Central memory CD4-positive, alpha-beta T cell (primary cell): ENCODE measurements at places on chromosomes 2 and 18.

DNA sequence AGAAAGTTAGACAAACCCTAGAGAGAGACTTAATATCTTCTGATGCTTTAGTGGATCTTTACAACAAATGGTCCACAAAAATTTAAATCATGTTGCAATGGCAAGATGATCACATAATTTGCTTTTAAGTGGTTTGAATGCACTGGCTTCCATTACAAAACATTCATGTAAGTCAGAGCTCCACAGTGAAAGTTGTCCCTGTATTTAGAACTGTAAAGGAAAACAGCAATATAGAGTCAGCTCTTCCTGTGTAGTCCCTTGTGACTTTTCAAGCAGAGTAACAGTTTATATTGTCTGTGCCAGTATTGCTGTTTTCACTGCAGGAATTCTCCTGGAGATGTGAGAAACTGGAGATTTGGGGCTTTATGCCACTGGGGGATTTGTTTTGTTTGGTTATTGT, 77.7 kb downstream of the MEIS1 start:
- no peak for DNase-seq

- no peak for DNase-seq
Observed at GRCh38 chr2:221322741-221323140, 249.4 kb downstream of the EPHA4 start.

DNA sequence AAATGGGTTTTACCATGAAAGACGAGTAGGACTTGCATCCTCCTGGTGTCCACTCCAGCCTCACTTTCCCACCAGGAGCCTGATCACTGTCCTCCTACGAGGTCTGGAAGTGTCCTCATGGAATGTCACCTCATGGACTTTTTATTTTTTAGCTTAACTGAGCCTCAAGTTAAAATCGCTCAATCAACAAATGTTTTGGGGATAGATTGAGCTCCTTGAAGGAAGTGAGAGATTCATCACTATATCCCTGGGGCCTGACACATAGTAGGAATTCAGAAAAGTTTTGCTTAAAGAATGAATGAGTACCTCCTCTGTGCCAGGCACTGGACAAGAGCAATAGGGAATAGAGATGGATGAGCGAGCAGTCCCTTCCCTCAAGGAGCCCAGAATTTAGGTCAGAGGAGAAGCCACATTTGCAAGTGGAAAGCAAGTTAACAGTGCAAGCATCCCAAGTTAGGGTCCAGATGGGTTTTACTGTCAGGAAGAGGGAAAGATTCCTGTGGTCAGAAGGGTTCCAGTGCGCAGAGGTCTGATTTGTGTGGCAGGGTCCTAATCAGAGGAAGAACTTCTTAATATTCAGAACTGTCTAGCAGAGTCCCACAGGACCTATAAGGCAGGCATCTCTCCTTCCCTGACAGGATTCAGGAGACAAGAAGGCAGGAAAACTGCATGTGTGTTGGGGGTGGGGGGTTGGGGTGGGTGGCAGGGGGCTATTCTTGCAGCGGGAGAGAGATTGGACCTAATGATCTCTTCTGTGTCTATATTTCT, 67.0 kb downstream of the MYCN start:
- DNase-seq: no peak

DNA sequence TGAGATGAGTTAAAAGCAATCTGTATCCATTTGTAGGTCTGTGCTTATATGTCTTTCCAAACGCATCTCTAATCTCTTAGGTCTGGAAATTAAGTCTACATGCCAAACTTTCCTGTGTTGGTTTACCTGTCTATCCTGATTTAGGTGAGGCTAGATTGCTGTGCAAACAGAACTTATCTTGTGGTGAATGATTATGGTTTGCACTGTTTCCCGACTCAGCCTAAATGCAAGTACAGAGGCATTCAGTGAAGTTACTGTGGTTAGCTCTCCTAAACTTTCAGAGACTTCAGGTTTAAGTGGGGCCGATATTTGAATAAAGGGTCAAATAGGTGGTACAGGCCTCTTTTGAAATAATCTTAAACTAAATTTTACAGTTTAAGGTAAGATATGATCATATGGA, 103.5 kb downstream of the ICOS start:
- DNase-seq: no peak

DNA sequence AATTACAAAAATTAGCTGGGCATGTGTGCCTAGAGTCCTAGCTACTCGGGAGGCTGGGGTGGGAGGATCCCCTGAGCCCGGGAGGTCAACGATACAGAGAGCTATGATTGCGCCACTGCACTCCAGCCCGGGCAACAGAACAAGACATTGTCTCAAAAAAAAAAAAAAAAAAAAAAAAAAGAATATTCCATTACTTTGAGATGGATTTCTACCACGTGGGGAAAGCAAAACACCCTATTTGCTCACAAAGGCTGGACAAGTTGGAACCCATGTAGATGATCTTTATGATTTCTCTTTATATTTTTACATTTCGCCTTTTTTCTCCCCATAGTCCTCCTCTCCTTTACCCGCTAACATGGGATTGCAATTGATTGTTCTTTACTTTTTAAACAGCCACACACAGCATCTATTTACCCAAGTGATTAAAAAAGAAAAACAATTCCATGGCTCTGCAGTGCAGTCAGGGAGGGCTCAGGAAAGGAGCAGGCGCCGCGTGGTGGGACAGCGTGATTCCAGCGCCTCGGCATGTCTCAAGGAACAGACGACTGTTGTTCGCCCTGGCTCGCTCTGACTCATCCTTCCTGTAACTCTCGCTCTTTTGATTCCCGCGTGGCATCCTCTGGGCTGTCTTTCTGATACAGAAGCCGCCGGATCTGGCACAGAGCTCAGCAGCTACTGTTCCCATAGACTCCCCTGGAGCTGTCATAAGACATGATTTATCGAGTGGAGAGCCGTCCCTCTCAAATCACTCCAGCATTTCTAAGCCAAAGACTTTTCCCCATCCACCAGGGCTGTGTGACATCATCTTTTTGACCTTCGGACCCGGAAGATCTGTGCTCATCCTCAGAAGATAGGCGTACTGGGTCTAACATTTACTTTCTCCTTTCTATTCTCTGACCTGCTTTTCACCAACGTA, 230.4 kb upstream of the AGAP1 start:
- DNase-seq: no peak

- no peak for DNase-seq
Observed at GRCh38 chr2:216082117-216082711, 495 bp downstream of the TMEM169 start.

GRCh38 chr18:21605213-21605612, 4.7 kb upstream of the ESCO1 start:
- DNase-seq: no peak

GRCh38 chr2:20771299-20771698, 51.6 kb downstream of the LDAH start:
- DNase-seq: no peak

DNA sequence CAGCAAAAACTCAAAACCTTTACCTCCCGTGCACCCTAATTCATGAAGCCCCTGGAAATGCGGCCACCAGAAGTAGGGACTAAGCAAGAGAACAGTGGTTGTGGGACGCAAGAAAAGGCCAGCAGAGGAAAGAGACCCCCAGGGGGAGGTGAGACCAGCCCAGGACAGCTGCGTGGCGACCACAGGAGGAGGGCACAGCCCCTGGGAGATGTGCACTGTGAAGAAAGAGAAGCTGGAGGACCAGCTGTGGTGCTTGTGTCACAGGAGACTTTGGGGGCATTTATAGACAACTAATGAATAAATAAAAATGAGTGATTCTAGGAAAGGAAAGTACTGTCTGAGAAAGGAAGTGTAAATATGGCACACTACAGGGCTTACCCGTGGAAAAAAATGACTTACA, 263.8 kb downstream of the EIPR1 start:
- no peak for DNase-seq

DNA sequence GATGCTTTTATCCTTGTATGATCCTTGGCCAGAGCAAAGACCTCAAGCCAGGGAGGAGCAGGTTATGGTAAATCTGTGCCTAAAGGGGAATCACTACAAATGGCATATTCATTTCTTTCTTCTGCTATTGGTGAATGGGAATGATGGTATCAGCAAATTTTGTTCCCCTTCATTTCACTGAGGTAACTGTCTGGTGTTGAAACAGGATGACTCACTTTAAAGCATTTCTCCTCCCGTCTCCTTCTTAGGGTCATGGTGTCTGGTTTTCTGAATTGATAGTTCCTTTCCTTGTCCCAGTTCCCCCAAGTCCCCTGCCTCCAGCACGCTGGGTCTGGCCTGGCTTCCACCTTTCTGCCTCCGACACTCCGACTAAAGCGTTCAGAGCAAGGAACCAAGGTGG, 109.2 kb downstream of the MREG start:
- no peak for DNase-seq

- DNase-seq: no peak
Observed at GRCh38 chr2:120677696-120678247, 57.9 kb upstream of the GLI2 start.

DNA sequence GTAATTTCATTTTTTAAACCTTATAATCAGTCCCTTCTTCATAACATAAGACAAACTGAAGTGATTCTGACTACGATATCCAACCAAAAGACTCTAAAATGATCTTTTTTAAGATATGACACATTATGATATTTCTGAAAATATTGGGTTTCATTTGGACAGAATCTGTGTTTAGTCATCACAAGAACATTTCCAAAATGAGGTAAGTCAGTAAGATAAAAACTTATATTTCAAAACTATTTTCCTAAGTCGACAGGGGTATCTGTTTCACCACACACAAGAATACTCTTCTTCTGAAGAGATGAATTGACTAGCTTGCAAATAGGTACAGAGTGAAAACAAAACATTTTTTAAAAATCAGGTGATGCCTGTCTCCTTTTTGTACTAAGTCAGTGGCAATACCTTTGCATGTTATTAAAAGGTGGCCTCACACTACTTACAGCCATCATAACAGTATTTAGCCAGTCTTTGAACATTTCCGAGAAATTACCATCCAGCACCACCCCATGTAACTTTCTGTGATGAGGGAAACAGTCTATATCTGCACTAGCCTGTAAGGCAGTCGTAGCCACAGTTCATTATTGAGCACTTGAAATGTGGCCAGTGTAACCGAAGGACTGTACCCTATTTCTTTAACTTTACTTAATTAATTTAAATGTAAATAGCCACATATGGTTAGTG, 13.5 kb downstream of the STK39 start:
- no peak for DNase-seq

DNA sequence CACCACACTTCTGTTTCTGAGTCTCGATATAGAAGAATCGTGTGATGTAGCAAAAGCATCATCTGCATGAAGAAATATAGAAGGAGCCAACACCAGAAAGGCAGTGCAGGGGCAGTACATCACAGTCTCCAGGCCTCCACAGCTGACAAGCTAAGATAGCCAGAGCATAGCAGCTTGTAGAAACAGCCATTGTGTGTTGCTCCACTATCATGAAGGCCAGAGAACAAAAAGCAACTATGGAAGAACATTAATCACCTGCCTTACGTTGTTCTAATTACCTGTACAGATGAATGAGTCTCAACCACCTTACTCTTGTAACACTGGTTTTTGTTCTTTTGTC, 129.0 kb downstream of the RND3 start:
- no peak for DNase-seq

GRCh38 chr2:110800611-110801402, 68.4 kb downstream of the ACOXL start:
- no peak for DNase-seq

- no peak for DNase-seq
Observed at GRCh38 chr18:67901573-67901972, 385.1 kb upstream of the DSEL start.
